ENCODE measurements at places on chromosomes 16 and 17.

DNA sequence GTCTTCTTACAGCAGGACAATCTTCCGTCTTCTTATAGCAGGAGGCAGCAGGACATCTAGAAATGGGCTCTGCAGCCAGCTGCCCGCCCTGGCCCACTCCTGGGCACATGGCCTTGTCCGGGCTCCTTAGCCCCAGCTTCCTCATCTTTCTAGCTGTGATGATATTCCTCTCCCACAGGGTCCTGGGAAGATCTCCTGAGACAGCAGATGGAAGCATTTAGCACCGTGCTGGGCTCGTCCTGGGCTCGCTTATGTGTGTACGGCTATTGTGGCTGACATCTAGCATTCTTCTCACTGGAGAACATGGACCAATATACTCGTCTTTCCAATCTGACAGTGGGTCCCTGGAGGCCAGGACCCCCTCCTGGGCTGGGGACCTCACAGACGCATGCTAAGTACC lies 48.5 kb downstream of the TIMM22 start:
- no peak for DNase-seq

DNA sequence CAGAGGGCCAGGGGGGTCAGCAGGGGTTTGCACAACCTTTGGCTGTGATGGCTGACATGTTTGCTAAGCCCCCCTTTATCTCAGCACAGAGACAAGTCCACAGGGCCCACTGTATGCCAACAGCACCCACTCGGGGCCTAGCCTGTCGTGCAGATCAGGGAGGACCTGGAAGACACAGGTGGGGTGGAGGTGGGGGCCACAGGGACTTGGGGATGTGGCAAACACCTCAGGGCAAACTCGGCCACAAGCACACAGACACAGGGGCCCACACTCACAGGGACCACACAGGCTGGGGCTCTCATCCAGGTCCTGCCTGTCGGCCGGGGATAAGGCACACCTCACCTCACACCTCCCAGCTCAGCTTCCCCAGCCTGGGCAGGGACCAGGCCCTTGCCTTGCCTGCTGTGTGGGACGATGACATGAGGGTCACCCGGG lies 87.9 kb downstream of the C16orf78 start:
- no peak for DNase-seq

DNA sequence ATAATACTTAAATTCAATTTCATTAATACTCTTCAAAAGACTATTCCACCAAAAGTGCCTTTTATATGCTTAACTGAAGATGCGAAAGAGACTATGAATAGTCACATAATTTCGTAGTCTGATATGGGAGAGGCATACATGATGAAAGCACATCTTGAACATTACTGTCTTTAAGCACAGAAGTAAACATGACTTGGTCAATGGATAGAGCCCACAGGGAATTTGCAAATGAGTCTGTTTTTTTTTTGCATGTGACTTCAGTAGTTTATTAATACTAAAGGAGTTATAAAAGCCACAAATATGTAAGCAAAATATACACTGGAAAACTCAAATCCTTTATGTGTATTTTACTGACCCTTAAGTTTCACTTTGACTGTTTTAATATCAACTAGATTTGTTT lies 15.9 kb downstream of the ADPRM start:
- no peak for DNase-seq

DNA sequence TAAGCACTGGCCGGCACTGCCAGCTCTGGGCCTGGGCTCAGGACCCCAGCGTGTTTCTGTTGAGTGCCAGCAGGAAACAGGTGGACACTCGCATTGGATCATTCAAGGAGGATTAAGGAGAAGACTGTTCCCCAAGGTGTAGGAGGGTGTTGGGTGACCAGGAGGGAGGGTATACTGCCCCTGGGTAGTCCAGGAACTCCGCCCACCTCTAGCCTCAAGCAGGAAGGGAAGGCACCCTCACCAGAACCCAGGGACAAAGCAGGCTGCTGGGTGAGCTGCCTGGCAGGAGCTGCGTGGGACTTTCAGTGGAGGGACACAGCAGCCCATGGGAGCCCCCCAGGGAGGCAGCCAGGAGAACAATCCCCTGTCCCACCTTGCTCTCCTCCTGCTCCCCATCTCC lies 7.7 kb upstream of the RAB37 start:
- DNase-seq: no peak

GRCh38 chr17:33266611-33267010 lies 26.5 kb downstream of the ASIC2 start:
- no peak for DNase-seq

DNA sequence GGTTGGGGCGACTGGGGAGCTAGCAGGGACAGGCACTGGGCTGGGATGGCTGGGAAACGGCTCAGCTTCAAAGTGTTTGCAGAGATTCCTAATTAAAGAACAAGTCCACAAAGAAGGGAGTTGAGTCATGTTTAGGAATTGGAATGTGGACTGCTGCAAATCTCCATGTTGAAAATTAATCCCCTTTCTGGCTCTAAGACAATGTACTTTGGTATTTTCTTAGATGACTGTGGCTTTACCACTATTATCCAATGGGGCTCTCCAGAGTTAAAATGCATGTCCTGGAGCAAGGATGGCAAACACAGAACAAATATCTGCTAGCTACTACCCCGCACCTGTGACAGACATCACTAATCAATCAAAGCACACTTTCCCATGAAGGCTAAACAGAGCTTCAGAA lies 22.2 kb upstream of the WSCD1 start:
- DNase-seq: no peak

DNA sequence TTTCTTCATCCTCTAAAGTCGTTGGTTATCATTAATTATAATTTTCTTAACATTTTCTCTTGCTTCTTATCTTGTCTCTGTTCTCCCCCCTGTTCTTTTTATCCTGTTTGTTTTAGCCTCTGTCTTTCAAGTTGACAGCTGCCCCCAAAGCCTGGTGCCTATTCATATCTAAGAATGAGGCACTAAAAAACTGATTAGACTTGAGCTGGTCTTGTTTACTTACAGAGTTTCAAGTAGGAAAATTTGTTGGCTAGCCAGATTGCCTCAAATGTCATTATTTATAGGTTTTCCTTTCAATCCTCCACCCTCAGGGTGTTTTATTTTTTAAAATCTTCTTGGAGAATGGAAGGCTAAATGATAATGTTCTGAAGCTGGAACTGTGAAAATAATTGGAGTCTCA lies 236.0 kb downstream of the UTP18 start:
- no peak for DNase-seq

DNA sequence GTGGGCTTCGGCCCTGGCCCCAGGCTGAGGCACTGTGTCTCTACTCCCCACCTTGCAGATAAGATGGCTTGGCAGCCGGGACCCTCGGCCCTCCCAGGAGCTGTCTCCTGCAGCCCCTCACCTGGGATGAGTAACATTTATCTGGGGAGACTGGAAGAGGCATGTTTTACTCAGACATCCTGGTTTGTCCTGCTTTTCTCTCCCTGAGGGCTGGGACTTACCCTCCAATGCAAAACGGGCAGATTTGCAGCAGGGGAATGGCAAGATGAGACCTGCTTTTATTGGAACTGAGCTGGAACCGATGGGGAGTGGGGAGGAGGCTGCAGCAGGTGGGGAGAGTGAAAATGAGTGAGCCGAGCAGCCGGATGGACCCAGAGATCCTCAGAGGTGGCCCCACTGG lies 27.3 kb upstream of the UBE2G1 start:
- no peak for DNase-seq

DNA sequence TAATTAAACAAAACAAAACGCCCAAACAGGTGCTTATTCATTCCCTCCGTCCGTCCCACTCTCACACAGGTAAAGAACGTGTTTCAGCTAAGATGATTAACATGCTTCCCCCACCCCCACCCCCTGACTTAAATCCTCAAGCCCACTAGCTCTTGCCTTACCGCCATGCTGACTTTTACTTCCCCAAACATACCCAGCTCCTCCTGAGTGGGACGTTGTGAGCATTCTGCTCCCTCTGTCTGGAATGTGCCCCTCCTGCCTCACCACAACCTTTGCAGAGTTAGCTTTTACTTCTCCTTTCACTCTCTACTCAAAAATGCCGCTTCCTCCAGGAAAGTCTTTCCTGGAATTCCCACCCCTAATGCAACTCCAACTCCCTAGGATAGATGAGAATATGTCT lies 774.0 kb upstream of the RBFOX1 start:
- no peak for DNase-seq

GRCh38 chr17:1985686-1986085 lies 39.4 kb downstream of the RTN4RL1 start:
- no peak for DNase-seq

GRCh38 chr16:66382966-66383299 lies 16.4 kb downstream of the CDH5 start:
- DNase-seq: no peak

DNA sequence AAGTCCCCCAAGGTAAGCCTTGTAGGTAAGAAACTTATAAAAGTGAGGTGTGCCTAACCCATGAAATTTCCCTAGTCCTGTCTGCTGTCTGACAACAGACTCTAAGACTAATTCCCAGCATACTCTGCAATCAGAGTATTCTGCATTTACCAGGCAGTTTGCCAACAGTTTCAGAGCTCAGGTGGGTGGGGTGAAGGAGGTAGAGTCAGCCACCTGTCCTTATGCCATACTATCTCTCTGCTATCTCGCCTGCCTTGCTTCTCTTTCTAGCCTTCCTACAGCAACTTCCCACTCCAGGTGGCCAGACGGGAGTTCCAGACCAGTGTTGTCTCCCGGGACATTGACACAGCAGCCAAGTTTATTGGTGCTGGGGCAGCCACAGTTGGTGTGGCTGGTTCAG lies 2.3 kb downstream of the ATP5MC1 start:
- no peak for DNase-seq

DNA sequence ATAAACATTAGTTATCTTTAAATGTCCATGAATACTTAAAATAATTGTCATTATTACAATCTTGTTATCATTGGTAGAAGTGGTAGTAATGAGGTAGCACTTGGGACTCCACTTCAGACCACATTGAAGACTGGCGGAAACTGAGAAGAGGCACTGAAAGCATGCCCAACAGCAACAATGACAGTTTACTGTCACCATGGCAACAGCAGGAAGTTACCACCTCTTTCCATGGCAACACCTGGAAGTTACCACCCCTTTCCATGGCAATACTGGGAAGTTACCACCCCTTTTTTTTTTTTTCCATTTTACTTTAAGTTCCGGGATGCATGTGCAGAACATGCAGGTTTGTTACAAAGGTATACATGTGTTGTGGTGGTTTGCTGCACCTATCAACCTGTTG lies 494.9 kb upstream of the RBFOX1 start:
- no peak for DNase-seq

- no peak for DNase-seq
These were observed 18.3 kb downstream of the CDC42EP4 start for GRCh38 chr17:73293480-73293911.

DNA sequence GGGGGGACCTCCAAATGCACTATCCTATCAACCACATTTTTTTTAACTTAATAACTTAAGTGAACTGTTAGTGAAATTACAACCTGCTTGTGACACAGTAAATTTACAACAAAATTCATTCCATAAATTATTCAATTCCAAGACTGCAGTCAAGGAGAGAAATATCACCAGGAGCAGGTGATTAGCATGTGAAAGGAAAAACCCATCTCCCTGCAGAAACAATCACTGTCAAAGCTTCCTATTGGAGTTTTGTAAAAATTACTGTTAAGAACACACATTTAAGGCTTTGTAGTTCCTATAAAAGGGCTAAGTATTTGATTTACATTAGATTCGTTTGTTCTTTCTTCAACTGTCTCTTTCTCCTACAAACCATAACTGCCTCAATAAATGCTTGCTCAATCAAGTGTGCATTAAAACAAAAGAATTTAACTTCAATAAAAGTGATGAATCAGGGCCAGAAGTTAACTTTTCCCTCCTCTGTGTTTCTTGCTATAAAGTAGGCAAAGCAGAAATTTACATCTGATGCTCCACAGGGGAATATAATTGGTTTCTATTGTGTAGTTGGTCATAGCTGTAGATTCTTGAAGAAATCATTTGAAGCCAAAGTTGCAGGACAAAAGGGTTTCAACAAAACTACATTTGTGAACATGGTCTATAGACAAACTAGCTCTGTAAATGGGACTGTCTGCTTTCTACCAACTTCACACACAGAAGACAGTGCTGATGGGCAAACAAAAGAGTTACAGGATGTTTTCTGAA lies 195.1 kb upstream of the PSMD7 start:
- DNase-seq: no peak

GRCh38 chr16:85554114-85554888 lies 58.8 kb upstream of the GSE1 start:
- peak; percentile 93 for DNase-seq

GRCh38 chr17:21072745-21073197 lies 30.0 kb upstream of the USP22 start:
- no peak for DNase-seq

- DNase-seq: peak; percentile 68
These were observed at the start of gene MVP for GRCh38 chr16:29820271-29820701. MVP (plus strand) TSS chr16:29820462; CDS start chr16:29830550, 10,088 bp downstream.

GRCh38 chr17:8488901-8489300 lies 53.2 kb downstream of the NDEL1 start:
- no peak for DNase-seq

- no peak for DNase-seq
These were observed 27.4 kb upstream of the TNRC6C start for GRCh38 chr17:77930780-77931768.

- peak; percentile 59 for DNase-seq
These were observed 29.9 kb downstream of the PLCG2 start for GRCh38 chr16:81808933-81809480.

DNA sequence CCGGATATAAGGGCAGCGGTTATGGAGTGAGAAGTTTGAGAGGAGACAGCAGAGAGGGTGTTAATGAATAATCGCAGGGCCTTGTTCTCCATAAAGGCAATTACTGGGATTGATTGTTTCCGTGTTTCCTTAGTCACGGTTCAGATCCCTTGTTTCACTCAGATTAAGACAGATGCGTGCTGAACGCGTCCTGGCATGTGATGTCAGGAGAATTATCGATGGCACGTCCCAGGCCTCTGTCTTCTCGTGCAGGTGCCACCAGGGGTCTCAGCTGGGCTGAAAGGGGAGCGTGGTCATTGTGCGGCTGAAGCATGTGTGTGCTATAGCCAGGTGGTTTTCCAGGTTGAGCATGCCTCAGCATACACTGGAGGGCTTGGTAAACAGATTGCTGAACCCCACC lies 142.4 kb upstream of the NOL11 start:
- no peak for DNase-seq

GRCh38 chr16:4316864-4317531 lies 1.1 kb downstream of the GLIS2 start:
- no peak for DNase-seq

DNA sequence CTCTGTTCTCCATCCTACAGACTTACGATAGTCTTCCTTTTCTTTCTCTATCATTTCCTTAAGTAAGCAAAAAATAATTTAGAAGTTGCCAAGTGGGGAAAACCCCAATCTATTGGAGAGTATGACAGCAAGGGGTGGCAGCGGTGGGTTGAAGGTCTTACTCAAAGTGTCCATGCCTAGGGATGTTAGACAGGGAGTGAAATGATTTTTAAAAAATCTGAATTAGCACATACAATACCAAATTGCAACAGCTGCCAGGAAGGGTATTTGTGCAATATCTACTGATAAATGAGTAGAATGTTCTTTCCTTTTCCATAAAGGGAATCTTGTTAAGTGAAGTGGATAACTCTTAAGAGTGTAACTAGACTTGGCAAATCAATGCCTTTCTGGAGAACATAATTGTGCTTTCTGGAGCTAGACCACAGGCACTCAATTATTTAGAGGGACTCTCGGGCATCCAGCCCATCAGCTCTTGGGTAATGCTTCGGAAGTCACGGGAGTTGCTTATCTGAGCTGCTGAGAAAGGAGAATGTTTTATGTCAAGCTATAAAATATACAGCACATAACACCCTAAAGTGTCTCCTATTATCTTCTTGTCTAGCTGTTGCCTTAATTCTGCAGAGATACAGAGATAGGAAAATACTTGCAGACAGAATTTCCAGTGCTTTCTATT lies 151.5 kb downstream of the KCNJ2 start:
- no peak for DNase-seq

- DNase-seq: peak; percentile 44
These were observed 1.1 kb upstream of the NDUFAB1 start for GRCh38 chr16:23597003-23597756.
